AG10803 (cell line): ENCODE measurements at places on chromosomes 2 and 18.

DNA sequence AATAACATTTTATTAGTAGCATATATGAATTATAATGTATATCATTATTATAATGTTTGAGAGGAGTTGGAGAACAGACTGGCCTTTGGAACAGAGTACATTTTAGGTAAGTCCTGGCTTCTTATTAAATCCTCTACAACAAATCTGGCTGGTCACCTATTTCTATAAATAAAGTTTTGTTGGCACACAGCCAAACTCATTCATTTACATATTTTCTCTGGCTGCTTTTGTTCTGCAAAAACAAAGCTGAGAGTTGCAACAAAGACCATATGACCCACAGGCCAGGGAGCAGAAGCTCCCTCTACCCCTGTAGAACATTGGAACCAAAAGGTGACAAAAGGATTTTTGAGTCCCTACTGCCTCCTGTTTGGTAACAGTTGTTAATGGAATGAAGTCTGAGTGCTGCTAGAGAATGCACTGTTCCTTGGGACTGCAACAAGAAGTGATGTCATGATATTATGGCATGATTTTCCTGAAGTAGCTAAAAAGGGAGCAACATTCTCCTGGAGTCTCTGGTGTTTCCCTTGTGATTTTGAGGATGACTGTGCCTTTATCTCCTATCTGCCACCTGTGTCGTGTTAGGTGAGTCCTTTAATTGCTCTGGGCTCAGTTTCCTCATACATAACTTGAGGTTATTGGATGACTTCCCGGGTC lies 22.0 kb upstream of the SP9 start:
- no peak for DNase-seq

DNA sequence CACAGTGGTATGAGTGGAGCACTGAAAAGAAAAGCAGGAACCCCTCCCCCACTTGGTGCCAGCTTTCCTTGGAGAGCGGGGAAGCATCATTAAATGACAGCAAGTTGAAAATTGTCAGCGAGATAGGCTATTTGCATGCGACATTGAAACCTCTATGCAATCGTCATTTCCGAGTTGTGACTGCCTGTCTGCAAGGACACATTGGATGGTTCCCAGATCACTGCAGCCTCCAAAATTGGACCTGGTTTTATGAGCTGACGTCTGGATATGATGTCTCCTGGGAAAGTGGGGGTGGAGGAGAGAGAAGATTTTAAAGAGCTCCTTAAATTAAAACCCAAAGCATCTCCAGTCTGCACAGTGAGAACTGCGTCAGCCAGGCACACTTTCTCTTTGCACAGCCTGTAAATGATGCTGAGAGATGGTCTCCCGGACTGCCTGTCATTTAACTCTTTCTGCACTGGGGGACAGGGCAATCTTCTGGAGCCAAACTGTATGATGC lies 57.8 kb upstream of the KIF5C start:
- DNase-seq: no peak

DNA sequence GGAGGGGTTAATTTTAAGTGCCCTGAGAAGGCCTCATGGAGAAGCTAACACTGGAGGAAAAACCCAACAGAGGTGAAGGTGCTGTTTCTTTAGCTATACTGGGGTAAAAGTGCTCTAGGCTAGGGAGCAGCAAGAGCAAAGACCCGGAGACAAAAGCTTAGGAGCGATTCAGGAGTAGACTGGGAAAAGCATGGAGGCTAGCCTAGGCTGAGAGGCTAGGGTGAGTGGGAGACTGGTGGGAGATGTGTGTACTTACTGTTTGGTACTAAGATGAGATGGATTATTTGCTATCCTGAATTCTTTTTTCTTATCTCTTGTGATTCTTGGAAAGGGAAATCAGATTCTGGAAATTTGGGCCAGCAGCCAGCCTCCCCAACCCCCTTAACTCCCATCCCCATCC lies 2.0 kb downstream of the GIGYF2 start:
- DNase-seq: no peak

- no peak for DNase-seq
Measured at GRCh38 chr2:153417077-153417476, 61.5 kb downstream of the RPRM start.

GRCh38 chr2:201978986-201979385 lies 54.7 kb upstream of the FZD7 start:
- DNase-seq: no peak

- peak; percentile 81 for DNase-seq
Measured at GRCh38 chr18:77054606-77055428, 77.8 kb downstream of the MBP start.

DNA sequence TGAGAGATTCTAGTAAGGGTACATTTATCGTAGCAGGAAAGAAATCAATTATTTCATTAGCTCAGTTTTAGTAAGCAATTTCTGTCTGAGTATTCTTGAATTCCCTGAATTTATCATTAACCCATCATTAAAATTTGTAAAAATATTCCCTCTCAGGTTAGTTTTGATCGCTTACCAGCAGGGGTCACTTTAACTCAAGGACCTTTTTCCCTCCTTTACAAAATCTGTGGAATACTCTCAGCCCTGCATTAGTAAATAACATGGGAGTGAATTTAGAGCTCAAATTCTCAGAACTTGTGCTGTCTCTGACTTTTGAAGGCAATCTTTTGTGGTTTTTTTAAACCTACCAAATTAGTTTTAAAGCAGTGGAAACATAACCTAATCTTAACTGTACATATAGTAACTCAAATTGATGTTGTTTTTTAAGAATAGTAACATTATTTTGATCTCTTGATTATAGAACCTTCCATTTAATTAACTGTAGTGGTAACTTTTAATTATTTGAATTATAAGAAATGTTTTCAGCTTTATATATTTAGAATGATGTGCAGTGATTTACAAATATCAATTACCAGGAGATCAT lies 97.2 kb downstream of the AGPS start:
- peak; percentile 42 for DNase-seq

GRCh38 chr2:35081001-35081621 lies 1274.5 kb upstream of the CRIM1 start:
- no peak for DNase-seq

- peak; percentile 17 for DNase-seq
Measured at GRCh38 chr2:191977754-191978153, 130.9 kb upstream of the CAVIN2 start.

GRCh38 chr2:164737612-164738081 lies 104.0 kb downstream of the COBLL1 start:
- peak; percentile 64 for DNase-seq

- no peak for DNase-seq
Measured at GRCh38 chr2:65351234-65351947, 81.0 kb downstream of the SPRED2 start.

GRCh38 chr2:32930436-32930835 lies 16.3 kb upstream of the LTBP1 start:
- no peak for DNase-seq

DNA sequence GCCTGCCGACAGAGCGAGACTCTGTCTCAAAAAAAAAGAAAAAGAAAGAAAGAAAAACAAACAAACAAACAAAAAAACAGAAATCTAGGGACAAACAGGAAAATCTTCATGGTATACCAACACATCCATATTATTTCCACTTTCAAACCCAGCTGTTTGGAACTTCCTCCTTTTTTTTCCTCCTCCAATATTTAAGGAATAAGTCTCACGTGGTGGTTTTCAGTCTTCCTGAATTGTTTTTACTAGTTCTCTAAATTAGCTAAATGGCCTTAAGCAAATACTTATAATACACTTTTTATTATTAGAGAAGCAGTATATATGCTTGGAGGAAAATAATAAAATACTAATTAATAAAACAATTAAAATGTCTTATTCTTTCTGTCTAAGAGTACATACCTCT lies 48.7 kb upstream of the GLS start:
- DNase-seq: no peak

GRCh38 chr18:56770097-56770496 lies 118.9 kb downstream of the WDR7 start:
- DNase-seq: no peak

DNA sequence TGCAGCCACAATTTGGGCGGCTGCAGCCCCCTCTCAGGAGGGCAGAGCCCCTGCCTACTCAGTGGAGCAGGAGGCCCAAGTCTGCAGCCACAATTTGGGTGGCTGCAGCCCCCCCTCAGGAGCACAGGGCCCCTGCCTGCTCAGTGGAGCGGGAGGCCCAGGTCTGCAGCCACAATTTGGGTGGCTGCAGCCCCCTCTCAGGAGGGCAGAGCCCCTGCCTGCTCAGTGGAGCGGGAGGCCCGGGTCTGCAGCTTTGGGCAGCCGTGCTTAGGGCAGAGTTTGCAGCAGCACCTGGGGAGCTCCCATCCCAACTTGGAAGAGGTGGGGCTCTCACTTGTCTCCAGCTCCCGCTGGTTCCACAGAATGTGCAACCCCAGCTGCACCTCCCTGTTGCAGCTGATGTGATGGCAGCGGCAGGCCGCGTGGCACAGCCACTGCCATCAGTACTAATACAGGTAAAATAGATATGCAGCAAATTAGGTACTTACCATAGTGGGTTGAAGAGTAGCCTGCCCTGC lies 99.4 kb downstream of the TWIST2 start:
- DNase-seq: no peak

GRCh38 chr2:204611017-204611631 lies 65.8 kb downstream of the PARD3B start:
- DNase-seq: no peak

DNA sequence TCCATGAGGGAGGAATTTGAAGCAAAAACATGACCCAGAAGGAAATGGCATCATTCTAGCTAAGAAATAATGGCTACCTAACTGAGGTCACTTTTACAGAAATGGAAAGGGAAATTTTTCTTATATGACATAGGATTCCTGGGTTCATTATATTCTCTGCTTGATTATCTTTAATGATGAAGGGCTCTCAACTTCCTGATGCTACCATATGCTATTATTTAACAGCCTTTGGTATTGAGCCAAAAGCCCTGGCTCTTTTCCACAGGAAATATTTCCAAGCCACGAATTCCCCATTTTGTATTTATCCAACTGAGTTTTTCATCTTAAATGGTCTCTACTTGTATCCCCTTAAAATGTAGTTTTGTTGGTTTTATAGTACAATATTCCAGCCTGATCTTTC lies 63.2 kb upstream of the NPAS2 start:
- no peak for DNase-seq

DNA sequence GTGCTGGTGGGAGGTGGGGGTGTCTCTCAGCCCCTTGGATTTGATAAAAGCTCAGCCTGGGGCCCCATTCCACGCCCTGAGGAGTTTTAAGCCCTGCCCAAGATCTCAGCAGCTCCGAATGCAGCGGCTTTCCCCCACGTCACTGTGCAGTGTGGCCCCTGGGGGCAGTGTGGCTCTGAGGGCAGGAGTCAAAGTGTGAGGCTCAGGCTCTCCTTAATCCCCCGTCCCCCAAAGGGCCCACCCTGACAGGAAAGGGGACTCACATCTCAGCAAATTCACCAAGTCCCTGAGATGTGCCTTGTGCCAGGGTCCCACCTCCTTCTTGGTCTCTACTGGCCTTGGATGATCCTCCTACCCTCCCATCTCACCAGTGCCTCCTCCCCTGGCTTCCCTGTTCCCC lies 25.2 kb downstream of the NPPC start:
- no peak for DNase-seq

DNA sequence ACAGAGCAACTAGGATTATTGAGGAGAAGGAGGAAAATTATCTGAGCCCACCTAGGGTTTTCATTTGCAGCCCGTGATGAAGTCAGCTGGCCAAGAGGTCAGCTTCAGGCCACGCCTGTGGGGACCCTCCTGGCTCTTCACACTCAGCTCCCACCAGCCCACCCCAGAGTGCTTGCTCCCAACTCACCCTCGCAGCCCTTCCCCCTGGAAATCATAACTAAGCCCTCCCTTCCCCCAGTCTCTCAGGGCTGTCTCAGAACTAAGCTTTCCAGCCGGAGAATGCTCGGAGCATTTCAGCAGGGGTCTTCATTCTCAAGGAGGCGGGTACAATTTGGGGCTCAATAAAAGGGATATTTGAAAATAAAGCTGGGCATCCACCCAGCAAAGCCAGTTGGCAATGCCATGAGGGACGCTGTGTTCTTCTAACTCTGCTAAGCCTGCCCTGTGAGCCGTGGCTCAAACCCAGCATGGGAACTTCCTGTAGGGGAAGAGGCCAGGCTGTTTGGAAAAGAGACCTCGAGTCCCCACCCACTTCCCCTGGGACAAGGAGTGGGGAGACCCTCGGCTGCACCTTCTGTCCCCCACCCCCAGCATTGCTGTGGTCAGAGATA lies 194.9 kb downstream of the CTIF start:
- DNase-seq: no peak

DNA sequence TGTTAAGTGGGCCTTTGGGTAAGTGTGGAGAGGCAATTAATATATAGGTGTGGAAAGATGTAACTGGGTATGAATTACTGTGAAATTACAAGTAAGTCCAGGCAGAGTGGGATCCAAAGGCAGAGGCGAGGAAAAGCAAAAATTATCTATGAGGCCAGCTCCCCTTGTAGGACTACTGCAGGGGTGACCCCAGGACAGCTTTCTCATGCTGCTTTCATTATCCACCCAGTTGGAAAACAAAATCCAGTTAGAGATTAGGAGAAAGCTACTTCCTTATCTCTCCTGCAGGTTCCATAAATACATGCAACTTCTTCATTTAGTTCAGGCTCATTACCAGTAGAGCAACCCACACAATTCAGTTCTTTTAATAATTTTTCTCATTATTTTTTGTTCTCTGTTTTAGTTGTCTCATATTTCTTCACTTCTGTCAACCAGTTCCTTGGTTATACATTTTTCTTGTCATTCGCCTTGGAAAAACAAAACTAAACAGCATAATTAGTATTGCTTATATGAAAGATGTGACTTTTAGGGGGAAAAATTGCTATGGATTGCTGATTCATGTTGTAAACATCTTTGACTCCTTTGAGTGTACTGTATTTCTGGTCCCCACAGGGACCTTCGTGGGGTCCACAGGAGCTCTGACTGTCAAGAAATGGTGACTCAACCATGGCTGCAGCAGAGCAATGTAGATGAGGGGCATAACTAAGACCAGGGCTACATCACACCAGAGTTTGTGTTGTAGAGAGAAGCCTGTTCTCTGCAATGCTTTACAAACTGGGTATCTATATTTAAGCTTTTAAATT lies 110.4 kb upstream of the PARD3B start:
- DNase-seq: no peak

DNA sequence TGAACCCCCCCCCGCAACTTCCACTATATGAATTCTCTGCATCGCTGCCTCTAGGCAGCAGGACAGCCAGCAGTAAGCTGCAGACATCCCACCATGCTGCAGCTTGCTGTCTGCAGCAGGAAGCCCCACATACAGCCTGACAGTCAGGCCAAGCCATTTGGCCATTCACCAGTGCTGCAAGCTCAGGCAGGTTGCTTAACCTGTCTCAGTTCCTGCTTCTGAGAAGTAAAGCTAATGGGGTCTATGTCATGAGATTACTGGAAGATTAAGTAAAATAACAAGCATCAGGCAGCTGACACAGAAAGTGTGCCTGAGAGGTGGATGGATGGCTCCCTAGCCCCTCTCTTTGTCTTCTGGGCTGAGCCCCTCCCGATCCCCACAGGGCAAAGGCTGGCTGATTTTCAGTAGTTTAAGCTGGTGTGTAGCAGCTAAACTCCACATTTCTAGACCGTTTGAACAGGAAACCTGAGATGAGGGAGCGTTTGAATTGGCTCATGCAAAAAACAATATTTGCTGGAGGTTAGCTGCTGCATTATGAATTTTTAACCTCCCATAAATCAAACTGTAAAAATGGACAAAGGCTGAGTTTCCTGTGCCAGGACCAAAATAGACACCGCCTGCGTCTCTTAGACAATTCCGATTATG lies 193.8 kb upstream of the ARL4C start:
- peak; percentile 56 for DNase-seq
